ENCODE measurements at places on chromosomes 1 and 21. TPM values are rescaled to one million over a fixed set of nuclear protein-coding genes. Genes with fewer than 3 reads are reported as not detected.

- no peak for DNase-seq
Observed at GRCh38 chr1:4978660-4979390, 324.4 kb downstream of the AJAP1 start.

- DNase-seq, result no peak
Observed at GRCh38 chr1:195754874-195755273, 853.4 kb downstream of the KCNT2 start.

DNA sequence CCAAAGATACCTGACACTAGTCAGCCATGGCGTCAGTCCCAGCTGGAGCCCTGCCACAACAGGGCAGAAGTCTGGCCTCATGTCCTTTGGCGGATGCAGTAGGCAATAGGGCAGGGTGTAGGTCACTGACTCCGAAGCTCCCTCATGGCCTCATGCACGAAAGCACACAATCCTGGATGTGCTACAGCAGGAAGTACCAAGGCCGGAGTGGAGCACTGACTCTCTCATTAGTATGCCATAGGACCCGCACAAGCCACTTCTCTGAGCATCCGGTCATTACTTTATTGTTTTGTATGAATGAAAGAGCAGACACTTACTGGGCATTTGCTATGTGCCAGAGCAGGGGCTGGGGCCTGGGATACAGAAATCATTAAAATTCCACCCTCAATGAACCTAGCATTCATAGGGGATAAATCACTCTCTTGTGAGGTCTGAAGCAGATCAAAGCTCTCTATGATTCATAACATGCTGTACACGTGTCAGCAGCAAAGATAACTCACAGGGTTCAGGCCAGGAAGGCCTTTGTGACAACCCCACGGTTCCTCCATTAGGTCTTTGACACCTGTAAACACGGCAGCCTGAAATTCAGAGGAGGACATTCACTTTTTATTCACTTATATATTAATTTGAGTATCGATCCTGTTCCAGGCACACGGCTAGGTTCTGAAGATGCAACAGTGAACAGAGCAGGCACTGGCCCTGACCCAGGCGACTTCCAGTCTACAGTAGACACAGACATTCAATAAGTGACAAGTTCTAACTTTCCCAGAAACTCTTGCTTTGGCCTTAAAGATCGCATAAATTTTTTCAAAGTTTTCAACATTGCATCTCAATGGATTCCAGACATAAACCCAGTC lies 357.9 kb upstream of the USP24 start:
- DNase-seq, result peak; percentile 2

GRCh38 chr1:111988743-111989453 lies 570 bp downstream of the KCND3 start:
- DNase-seq, result no peak

GRCh38 chr21:29018540-29018939 lies 609 bp downstream of the RWDD2B start:
- no peak for DNase-seq

DNA sequence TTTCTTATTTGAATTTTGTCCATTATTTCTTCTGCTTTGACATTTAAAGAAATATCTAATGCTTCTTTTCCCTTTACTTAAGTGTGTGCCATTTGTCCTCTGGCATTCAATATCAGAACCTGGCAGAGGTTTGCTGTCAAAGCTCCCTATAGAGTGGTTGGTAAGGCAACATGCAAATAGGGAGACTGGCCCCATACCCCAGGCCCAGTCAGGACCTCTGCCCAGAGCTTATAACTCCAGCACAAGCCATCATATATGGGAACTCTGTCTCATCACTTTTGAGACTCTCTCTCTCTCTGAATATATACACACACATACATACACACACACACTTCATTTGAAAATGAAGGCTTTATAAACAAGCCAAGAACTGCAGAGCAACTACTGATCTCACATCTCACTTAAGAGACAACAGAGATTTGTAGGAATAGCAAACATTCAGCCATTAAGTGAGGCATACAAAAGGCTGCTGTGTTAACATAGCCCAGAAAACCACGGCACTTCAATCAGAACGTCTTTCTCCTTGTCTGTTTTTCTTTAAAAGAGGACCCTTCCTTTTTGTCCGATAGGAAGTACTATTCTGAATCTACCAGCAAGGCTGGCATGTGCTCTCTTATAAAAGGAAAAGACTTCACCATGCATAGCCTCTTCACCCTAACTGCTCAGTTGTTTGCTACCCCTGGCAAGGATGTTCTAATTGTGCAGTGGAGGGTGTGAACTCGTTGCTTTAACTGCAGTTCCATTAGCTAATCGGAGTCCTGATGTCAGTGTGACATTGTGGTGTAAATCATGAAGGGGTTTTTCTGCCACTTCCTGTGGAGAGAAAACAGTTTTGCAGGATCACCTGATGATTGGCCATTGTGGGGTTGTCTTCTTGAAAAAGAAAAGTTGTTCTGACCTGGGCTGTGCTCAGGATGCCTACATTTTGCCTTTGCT lies 101.7 kb downstream of the NR5A2 start:
- no peak for DNase-seq

DNA sequence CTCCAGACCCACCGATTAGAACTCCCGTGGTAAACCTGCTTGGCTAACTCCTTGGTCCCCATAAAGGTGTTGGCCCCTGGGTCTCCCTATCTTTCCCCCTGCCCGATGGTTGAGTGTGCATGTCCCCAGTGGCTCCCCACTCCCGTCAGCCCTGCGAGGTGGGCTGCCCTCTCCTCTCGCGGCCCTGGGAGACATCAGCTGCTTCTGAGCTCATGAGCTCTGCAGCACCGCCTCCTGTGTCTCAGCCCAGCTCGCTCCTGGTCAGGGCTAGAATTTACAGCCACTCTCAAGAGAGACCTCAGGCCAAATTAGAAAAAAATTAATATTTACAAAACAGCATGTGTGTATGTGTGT lies 15.9 kb upstream of the ZBTB21 start:
- no peak for DNase-seq

DNA sequence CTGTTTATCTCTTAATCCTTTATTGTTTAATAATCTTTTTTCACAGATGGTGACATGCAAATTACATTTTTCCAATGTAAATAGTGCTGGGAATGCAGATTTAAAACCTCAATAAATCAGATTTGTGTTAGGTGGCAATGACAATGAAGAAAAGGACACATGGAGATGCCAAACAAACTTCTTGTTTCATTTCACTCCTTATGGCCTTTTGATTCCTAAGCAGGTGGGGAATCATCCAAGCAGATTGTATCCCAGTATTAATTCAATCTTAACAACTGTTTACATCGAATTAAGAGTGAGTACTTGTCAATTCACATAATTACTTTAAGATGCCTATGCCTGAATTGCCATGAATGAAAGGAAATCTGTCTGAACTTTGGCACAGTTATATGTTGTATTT lies 98.9 kb upstream of the RGS18 start:
- no peak for DNase-seq

GRCh38 chr1:167227934-167228378 lies 7.3 kb downstream of the POU2F1 start:
- peak; percentile 37 for DNase-seq

- no peak for DNase-seq
Observed at GRCh38 chr21:20373031-20373430, 625.2 kb upstream of the NCAM2 start.

- DNase-seq, result no peak
Observed at GRCh38 chr1:13819642-13820041, 119.7 kb downstream of the PRDM2 start.

- DNase-seq, result no peak
Observed at GRCh38 chr1:19869929-19870328, 12.3 kb upstream of the OTUD3 start.

DNA sequence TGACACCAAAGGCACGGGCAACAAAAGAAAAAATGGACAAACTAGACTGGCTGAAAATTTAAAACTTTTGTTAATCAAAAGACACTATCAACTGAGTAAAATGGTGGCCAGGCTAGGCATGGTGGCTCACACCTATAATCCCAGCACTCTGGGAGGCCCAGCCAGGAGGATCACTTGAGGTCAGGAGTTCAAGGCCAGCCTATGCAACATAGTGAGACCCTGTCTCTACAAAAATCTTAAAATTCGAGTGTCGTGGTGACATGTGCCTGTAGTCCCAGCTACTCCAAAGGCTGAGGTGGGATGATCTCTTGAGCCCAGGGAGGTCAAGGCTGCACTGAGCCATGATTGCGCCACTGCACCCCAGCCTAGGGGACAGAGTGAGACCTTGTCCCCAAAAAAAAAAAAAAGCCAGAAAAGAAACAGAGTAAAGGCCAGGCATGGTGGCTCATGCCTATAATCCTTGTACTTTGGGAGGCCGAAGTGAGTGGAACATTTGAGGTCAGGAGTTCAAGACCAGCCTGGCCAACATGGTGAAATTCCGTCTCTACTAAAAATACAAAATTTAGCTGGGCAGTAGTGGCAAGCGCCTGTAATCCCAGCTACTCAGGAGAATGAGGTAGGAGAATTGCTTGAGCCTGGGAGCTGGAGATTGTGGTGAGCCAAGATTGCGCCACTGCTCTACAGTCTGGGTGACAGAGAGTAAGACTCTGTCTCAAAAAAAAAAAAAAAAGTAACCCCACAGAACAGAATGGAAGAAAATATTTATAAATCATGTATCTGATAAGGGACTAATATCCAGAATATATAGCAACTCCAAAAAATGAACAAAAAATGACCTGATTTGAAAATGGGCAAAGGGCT lies 8.0 kb downstream of the TUT4 start:
- no peak for DNase-seq

DNA sequence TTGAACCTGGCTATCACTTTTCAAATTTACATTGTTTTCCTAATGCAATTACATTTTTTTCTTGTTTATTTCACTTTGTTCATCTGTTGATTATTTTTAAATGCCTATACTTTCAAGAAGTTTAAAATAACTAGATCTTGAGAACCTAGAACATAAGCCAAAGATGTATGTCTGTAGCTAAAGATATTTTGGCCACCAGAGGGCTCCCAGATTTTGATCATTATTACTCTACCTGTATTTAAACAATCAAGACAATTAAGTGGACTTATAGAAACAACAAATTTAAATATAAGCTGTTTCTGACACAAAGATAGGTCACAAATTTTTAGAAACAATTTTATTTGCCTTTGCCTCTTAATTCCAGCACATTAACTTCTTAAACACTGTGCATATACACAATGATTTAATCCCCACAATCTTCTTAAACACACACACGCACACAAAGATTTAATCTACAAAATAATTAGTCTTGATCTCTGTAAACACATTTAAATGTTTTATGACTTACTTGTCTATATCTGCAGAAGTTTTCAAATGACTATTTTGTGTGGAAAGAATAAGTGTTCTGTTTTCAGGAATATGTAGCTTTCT lies 380.0 kb downstream of the DSCAM start:
- no peak for DNase-seq

DNA sequence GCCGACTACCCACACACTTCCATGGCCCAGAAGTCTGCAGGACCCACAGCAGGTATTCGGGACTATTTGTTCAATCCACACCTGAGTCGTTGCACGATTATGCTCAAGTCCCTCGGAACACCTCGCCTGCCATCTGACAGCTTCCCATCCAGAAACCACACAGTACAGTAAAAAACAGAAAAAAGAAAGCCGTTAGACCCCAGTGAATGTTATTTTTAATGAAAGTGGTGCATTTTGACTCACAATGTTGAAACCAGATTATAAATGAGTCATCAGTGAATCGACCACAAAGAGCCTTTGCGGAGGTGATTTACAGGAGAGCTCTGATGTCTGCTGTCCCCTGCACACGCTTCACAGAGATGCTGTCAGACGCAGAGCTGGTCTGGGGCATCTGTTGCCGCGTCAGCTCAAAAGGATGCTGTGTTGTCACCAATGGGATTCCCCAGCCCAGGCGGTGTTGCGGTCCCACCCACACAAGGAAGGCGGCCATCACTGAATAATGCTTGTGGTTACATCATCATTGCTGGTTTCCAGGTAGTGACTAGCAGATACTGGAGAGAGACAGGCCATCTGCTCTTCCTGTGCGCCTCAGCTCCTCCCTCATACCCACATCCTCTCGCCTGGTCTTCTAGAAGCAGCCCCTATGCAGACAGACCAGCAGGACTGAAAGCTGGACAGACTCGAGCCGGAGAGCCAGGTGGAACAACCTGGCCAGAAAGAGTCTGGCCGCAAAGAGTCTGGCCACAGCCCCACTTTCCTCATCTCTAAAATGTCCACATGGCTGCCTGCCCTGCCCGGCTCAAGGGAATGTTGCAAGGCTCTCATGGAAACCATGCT lies 116.8 kb downstream of the TOMM20 start:
- DNase-seq, result peak; percentile 78

- no peak for DNase-seq
Observed at GRCh38 chr1:228105996-228106799, 2.9 kb downstream of the MRPL55 start.

DNA sequence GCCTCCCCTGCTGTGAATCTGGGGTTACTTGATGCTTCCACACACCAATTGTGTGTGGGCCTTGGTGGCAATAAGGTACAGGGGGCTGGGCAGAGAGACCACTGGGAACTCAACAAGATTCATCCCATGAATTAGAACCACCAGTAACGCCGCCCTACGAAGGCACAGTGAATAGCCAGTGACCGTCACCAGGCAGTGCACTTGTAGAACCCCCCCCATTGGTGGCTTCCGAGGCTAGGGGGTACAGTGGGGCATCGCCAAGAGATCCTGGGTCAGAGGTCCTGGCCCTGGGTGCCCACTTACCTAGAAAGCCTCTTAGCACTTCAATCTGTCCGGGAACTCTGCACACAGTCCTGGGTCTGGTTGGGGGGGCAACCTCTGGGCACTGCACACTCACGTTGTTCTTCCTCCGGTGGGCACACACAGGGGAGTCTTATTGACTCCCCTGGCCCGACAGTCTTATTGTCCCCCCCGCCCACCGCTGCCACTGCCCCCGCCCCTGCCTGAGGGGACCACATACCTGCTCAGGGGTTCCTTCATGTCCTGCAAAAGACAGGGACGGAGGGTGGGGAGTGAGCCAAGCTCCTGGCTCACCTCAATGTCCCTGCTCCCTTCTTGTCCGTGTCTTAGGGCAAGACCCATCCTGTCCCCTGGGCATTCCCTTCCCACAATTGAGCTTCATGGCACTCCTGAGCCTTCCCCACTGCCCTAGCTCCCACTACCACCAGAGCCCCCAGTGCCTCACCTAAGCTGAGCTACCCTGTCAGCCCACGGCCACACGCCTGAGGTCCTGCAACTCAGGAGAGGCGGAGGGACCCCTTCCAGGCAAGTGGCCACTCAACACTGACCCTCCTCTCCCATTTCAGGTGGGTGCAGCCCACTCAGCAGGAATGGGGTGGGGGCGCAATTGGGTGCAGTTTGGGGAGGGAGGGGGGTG lies 2.5 kb upstream of the TRIM11 start:
- no peak for DNase-seq

GRCh38 chr1:101309334-101310311 lies 72.8 kb downstream of the S1PR1 start:
- DNase-seq, result peak; percentile 44

Gene COL24A1
- not detected for total RNA-seq

Gene WARS2
- 8.8 TPM for total RNA-seq

Gene CHODL
- not detected for total RNA-seq

Gene NUP210L
- not detected for total RNA-seq

Gene ZNF695
- 19.6 TPM for total RNA-seq

Gene CA6
- total RNA-seq, result not detected

Gene PRDM16
- total RNA-seq, result 0.09 TPM

Gene DRAXIN
- total RNA-seq, result not detected

Gene BTF3L4
- 70.4 TPM for total RNA-seq

Gene SERBP1
- 226 TPM for total RNA-seq

Gene VANGL2
- 2.3 TPM for total RNA-seq

Gene OR10K1
- not detected for total RNA-seq

Gene HSD3B2
- not detected for total RNA-seq

Gene RGSL1
- not detected for total RNA-seq
